ENCODE measurements at places on chromosomes 12 and 14. TPM values are rescaled to one million over a fixed set of nuclear protein-coding genes. Genes with fewer than 3 reads are reported as not detected.

Gene SPX
- total RNA-seq, result 1.1 TPM

Gene PLEKHG7
- 1.1 TPM for total RNA-seq

Gene PAPLN
- 57.2 TPM for total RNA-seq

Gene CLEC4C
- total RNA-seq, result not detected

Gene PTGER2
- 44.7 TPM for total RNA-seq

Gene HVCN1
- total RNA-seq, result 71.3 TPM

Gene PTGR2
- 8.4 TPM for total RNA-seq

Gene NKX2-1
- total RNA-seq, result not detected

Gene PRB2
- total RNA-seq, result not detected

Gene ATL1
- 1.0 TPM for total RNA-seq

Gene SLC38A4
- 0.91 TPM for total RNA-seq

Gene FAM90A1
- total RNA-seq, result not detected

Gene RNASE3
- 24.0 TPM for total RNA-seq

DNA sequence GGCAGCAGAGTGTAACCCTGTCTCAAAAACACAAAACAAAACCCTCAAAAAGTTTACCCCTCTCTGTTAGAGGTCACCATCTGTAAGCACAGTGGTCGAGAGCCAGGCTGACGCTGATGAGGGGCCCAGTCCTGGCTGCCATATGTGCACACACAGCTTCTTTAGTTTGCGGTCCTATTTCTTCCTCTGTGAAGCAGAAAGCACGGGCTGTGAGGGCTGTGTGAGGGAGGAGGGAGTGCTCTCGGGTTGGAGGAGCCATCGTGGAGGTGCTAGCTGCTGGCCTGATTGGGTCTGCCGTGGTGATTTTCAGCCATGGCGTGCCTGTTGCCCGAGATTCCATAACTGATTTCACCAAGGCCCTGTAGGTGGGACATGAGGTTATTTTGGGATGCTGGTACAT lies 3.5 kb downstream of the ULK1 start:
- peak; percentile 64 for DNase-seq

GRCh38 chr12:7441216-7441615 lies 2.7 kb downstream of the CD163L1 start:
- no peak for DNase-seq

GRCh38 chr14:50013198-50013918 lies 103.0 kb downstream of the VCPKMT start:
- no peak for DNase-seq

DNA sequence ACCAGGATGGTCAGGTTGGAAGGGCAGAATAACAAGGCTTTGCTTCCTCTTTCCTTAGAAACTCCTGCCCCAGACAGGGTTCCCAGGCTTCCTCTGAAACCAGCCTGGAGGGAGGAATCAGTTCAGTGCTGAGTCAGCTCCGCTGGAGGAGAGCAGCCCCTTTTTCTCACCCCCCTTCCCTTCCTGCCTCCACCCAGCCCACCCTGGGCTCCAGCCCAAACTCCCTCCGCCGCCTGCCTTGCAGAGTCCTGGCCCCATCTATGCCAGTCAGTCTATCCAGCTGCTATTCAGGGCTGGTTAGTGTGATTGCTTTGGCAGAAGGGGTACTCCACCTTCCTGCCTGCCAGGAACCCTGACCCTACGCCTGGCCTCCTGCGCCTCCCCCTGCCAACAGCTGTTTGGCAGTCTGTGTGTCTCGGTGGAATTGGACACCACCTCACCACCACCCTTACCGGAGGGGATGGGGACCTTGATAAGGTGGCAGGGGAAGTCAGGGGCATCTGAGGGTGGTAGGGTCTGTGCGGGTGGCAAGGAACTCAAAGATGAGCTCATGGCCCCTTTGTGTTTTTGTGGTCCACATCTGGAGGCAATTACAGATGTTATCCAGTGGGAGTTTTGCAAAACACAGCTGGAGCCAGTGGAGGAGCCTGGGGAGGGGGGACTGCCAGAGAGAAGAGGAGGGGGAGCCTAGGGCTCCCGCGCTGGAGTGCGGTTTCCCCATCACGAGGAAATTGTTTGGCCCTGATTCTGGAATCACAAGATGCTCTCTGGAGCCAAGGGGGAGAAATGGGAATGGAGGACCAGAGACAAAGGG lies 12.2 kb downstream of the MMP14 start:
- peak; percentile 81 for DNase-seq

DNA sequence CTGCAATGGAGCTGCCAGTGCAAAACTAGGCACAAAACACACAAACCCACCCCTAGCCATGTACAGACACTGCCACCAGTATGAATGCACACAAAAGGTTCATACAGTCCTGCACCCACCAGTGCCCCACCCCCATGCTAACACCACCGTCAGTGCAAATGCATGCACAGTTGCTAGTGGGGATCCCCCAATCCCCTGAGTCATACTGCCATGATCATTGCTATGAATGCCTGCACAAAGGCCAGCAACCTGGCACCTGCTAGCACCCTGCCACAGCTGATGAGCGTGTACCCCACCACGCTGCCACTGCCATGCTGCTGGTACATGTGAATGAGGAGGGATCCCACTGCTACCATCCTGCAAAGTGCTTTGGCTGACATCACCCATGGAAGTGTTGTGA lies 23.9 kb downstream of the PZP start:
- DNase-seq, result no peak

DNA sequence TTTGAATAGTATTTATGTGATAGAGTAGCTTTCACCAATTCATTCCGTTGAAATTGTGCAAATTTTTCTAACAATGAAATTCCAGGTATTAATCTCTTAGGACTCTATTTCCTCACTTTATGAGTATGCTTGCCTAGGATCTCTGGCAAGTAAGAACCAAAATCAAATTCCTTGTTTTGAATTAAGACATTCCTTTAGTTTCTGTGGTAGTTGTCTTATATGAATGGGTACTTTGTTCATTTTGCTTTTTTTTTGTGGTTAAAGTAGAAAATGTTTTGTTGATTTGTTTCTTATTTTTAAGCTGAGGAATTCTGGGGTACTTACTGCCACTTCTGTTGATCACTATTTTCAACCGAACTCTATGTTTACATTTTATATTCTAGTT lies 59.8 kb downstream of the KITLG start:
- no peak for DNase-seq

- no peak for DNase-seq
These were observed 421 bp downstream of the RTL1 start for GRCh38 chr14:100903134-100903468.

GRCh38 chr12:96502477-96502876 lies 13.1 kb downstream of the CFAP54 start:
- no peak for DNase-seq

DNA sequence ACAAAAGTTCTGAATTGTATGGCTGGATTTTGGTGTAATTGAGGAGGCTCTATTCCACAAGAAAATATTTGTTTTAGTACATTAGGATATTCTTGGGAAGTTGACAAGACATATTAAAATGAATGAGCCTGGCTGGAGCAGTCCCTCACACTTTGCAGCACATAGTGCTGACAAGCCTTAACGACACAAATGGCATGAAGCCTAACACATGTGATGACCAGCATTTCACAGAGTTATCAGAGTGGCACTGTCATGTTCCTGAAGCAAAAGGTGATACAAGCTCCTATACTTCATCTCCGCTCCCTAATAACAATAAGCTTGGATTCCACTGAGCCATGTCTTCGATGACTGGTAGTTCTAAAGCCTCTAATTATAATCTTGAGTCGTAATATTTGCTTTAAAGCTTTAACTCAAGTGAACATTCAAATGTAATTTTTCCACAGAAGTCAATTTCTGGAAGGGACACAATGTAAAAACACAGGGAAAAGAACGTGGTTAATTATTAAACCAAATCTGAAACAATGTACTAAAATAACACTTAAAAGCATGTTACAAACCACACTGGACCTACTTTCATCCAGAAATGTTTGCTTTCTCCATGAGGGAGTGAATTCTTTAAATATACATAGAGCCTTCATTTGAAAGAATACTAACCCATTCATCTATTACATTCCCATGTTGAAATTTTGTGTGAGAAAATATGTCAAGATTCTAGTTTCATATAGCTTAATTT lies 49.6 kb downstream of the GRIP1 start:
- DNase-seq, result no peak

- no peak for DNase-seq
These were observed 246.7 kb downstream of the TTC6 start for GRCh38 chr14:37842106-37842505.

DNA sequence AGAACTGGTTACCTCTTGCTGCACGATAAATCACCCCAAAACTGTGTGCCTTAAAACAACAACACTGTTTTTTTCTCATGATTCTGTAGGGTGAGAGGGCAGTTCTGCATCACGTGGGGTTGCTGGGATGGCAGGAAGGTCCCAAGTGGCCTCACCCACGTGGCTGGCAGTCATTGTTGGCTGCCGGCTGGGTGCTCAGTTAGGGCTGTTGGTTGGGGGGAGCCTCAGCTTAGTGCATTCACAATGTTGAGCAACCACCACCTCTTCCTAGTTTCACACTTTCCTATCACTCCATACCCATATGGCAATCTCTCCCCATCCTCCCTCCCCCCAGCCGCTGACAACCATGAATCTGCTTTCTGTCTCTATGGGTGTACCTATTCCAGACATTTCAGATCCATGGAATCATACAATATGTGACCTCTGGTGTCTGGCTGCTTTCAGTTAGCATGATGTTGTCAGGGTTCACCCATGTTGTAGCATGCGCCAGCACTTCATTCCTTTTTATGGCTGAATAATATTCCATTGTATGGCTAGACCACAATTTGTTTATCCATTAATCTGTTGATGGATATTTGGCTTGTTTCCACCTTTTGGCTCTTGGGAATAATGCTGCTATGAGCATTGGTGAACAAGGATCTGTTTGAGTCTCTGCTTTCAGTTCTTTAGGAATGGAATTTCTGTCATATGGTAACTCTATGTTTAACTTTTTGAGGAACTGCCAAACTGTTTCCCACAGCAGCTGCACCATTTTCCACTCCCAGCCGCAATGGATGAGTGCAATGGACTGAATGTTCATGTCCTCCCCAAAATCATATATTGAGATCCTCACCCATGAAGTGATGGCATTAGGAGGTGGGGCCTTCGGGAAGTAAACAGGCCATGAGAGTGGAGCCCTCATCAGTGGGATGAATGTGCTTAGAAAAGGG lies 11.2 kb upstream of the POP5 start:
- DNase-seq, result no peak

DNA sequence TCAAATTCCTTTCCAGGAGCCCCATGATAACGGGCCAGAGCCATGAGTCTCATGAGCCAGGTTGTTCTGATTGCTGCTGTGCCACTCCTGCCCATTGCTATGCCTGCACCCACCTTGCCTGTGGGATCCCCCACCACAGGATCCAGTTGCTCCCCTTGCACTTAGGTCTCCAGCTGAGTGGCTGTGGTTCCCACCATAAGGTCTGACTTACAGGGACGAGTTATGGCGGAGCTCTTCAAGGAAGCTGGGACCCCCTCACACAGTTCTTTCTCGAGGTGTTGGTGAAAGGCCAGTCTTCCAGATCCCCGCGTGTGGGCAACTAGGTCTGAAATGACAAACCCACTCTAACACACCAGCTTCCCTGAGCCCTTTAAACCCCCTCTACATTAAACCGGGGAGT lies 111.9 kb upstream of the C14orf180 start:
- DNase-seq, result no peak

- DNase-seq, result no peak
These were observed 147.8 kb upstream of the MAX start for GRCh38 chr14:65250162-65250495.

GRCh38 chr12:100058482-100059029 lies 73.8 kb upstream of the ANKS1B start:
- DNase-seq, result no peak

- no peak for DNase-seq
These were observed 166.0 kb downstream of the SLC38A4 start for GRCh38 chr12:46659824-46660223.

DNA sequence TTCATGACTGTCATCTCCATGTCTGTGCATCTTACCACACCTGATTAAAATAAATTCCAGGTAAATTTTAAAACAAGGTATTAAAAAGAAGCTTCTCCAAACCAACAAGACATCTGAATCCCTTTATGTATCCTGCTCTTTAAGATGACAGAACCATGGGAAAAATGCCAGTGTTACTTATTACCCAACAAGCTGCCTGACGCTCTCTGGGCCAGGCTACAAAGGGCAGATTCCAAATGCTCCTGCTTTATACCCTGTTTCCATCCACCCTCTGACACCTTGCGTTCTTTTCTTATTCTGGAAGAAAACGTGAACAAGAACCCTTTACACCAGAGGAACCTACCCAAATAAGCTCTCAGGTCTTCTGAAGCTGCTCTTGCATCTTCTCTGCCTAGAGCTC lies 70.7 kb downstream of the SLC8A3 start:
- DNase-seq, result no peak

Measured in spleen (tissue), 13 donors.